ENCODE measurements at places on chromosomes 1 and 21.

- H3K4me1 ChIP-seq, result peaks cover 24% of the 10 kb centered on the region
- H3K36me3 ChIP-seq, result no peaks in the 10 kb centered on the region
- no peak overlapping the region for H3K4me3 ChIP-seq
- DNase-seq, result no peak
- H3K27me3 ChIP-seq, result no peaks in the 10 kb centered on the region
- H3K27ac ChIP-seq, result no peak overlapping the region
Measured at GRCh38 chr1:243921111-243921510, 71.1 kb upstream of the AKT3 start.

DNA sequence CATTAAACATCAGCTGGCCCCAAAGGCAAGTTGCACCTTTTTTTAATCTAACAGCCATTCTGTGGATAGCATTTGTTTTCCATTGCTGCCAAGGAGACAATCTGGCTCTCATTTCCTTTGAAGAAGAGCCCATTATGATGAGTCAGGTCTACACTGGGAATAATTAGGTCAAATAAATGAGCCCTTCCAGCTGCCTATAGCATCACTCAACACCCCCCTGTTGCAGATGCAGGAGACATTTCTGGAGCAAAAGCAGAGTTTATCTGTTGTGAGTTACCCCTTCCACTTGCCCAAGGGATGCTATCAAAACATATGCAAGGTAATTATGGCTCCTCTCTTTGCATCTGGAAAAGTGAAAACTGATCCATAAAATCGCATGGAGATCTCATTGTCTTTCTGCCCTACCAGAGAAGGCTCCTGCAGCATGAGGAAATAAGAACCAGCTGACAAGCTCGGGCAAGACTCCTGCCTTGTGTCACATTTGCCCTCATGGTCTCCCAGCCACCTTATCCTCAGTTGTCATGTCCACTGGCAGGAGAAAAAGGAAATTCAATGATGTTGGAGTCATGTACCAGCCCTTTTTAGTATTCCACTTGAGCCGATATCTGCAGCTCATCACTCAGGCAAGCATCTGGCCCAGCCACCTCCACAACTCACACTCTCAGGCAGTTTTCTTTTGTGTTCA lies 135.9 kb downstream of the SLC30A10 start:
- DNase-seq, result peak; percentile 50
- H3K4me1 ChIP-seq, result peaks cover 9% of the 10 kb centered on the region
- no peaks in the 10 kb centered on the region for H3K27me3 ChIP-seq
- H3K36me3 ChIP-seq, result no peaks in the 10 kb centered on the region
- no peak overlapping the region for H3K4me3 ChIP-seq

DNA sequence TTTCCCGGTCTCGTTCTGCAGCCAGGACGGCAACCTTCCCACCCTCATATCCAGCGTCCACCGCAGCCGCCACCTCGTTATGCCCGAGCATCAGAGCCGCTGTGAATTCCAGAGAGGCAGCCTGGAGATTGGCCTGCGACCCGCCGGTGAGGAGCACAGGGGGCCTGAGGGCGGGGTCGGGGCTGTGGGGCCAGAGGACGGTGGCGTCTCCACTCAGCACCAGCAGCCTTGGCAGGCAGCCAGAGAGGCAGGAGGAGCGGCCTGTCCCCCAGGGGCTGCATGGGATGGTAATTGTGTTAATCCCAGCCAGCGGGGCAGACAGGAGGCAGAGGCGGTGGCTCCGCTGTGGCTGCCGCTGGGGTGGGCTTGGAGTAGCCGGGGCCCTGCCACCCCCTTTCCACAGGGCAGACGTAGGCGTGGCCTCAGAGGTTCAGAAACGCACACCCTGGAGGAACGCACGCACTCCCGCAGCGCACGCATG lies 12.1 kb downstream of the SAMD11 start:
- H3K27me3 ChIP-seq, result peaks cover 8% of the 10 kb centered on the region
- H3K4me1 ChIP-seq, result peaks cover 3% of the 10 kb centered on the region
- DNase-seq, result no peak
- no peaks in the 10 kb centered on the region for H3K36me3 ChIP-seq
- H3K27ac ChIP-seq, result no peak overlapping the region
- no peak overlapping the region for H3K4me3 ChIP-seq

GRCh38 chr21:43001316-43001715 lies 27.0 kb downstream of the PKNOX1 start:
- H3K27me3 ChIP-seq, result no peaks in the 10 kb centered on the region
- no peak overlapping the region for H3K27ac ChIP-seq
- no peak overlapping the region for H3K4me3 ChIP-seq
- peaks cover 7% of the 10 kb centered on the region for H3K4me1 ChIP-seq
- peaks cover 4% of the 10 kb centered on the region for H3K36me3 ChIP-seq

- no peaks in the 10 kb centered on the region for H3K36me3 ChIP-seq
- no peak overlapping the region for H3K27ac ChIP-seq
- H3K27me3 ChIP-seq, result no peaks in the 10 kb centered on the region
- peak; percentile 4 for DNase-seq
Measured at GRCh38 chr1:118223426-118223825, 38.4 kb upstream of the SPAG17 start.

- no peaks in the 10 kb centered on the region for H3K4me1 ChIP-seq
- no peaks in the 10 kb centered on the region for H3K27me3 ChIP-seq
- no peaks in the 10 kb centered on the region for H3K36me3 ChIP-seq
- H3K4me3 ChIP-seq, result no peak overlapping the region
Measured at GRCh38 chr1:196501760-196502428, 106.3 kb downstream of the KCNT2 start.

GRCh38 chr1:11455967-11456570 lies 22.9 kb upstream of the DISP3 start:
- H3K36me3 ChIP-seq, result no peaks in the 10 kb centered on the region
- H3K27me3 ChIP-seq, result no peaks in the 10 kb centered on the region
- no peak for DNase-seq
- no peak overlapping the region for H3K27ac ChIP-seq
- H3K4me3 ChIP-seq, result no peak overlapping the region
- H3K4me1 ChIP-seq, result no peaks in the 10 kb centered on the region

- H3K36me3 ChIP-seq, result no peaks in the 10 kb centered on the region
- H3K27ac ChIP-seq, result no peak overlapping the region
- H3K4me3 ChIP-seq, result no peak overlapping the region
- H3K27me3 ChIP-seq, result no peaks in the 10 kb centered on the region
- H3K4me1 ChIP-seq, result peaks cover 2% of the 10 kb centered on the region
Measured at GRCh38 chr1:86948212-86948611, 33.8 kb downstream of the HS2ST1 start.

DNA sequence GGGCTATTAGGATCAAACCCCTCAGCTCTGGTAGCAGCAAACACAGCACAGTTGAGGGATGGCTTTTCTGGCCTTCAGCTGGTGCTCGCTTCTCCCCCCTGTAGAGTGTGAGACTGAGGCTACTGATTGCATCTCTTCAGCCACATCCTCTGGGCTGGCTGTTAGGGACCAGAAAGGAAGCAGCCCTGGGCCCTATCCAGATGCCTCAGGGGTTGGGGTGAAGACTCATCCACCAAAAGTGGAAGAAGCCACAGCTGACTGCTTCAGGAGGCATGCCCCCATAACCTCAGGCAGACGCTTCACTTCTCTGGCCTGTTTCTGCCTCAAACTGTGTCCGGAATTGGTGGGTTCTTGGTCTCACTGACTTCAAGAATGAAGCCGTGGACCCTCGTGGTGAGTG lies 6.2 kb upstream of the TMEM200B start:
- DNase-seq, result no peak
- H3K4me1 ChIP-seq, result no peaks in the 10 kb centered on the region
- H3K4me3 ChIP-seq, result no peak overlapping the region
- no peaks in the 10 kb centered on the region for H3K36me3 ChIP-seq
- H3K27me3 ChIP-seq, result no peaks in the 10 kb centered on the region
